ENCODE measurements at places on chromosomes 1 and 21. TPM values are rescaled to one million over a fixed set of nuclear protein-coding genes. Genes with fewer than 3 reads are reported as not detected.

- no peaks in the 10 kb centered on the region for H3K27me3 ChIP-seq
- H3K27ac ChIP-seq, result no peak overlapping the region
- H3K36me3 ChIP-seq, result no peaks in the 10 kb centered on the region
Measured at GRCh38 chr1:7218210-7218832, 433.1 kb downstream of the CAMTA1 start.

- H3K27ac ChIP-seq, result no peak within 1 kb of the TSS
- no peak within 1 kb of the TSS for H3K4me3 ChIP-seq
- no peak for DNase-seq
- H3K27me3 ChIP-seq, result no peaks in the 10 kb centered on the region
- peaks cover 7% of the 10 kb centered on the region for H3K36me3 ChIP-seq
Measured at GRCh38 chr1:161038523-161039153, at the start of gene TSTD1. TSS of gene TSTD1 (minus strand) at chr1:161038964. CDS start at chr1:161038889, 75 bp downstream.

DNA sequence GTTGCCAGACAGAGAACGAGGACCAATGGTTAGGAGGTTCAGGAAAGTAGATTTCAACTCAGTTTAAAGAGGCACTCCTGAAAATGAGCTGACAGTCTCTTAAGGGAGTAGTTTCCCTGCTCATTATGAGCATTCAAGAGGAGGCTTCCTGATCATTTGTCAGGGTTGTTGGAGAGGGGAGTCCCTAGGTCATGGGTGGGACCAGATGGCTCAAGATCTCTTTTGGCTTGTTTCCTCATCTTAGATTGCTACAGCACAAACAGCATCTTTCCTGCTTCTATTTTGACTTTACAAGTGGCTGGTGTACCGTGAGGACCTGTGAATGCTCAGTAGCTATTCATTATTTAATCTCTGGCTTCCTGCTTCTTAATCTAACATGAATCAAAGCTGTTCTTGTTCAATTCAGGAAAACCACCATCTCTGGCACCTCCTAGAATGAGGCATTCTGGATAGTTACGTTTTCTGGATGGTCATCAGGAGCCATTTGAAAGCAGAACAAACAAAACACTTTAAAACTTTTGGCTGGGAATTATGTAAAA is 47.6 kb downstream of the PEX14 start:
- H3K27me3 ChIP-seq, result no peaks in the 10 kb centered on the region
- H3K36me3 ChIP-seq, result no peaks in the 10 kb centered on the region
- peak; percentile 23 for DNase-seq
- H3K4me1 ChIP-seq, result 0 out of 2 replicates have a peak, but pooled peaks cover 7% of the 10 kb centered on the region

- H3K36me3 ChIP-seq, result no peaks in the 10 kb centered on the region
- H3K4me3 ChIP-seq, result no peak overlapping the region
- H3K27me3 ChIP-seq, result no peaks in the 10 kb centered on the region
- DNase-seq, result no peak
Measured at GRCh38 chr1:101603726-101604125, 366.9 kb downstream of the S1PR1 start.

GRCh38 chr1:18653367-18653766 is 22.7 kb downstream of the PAX7 start:
- no peaks in the 10 kb centered on the region for H3K4me1 ChIP-seq
- H3K27me3 ChIP-seq, result peaks cover 58% of the 10 kb centered on the region
- H3K4me3 ChIP-seq, result no peak overlapping the region
- no peaks in the 10 kb centered on the region for H3K36me3 ChIP-seq

DNA sequence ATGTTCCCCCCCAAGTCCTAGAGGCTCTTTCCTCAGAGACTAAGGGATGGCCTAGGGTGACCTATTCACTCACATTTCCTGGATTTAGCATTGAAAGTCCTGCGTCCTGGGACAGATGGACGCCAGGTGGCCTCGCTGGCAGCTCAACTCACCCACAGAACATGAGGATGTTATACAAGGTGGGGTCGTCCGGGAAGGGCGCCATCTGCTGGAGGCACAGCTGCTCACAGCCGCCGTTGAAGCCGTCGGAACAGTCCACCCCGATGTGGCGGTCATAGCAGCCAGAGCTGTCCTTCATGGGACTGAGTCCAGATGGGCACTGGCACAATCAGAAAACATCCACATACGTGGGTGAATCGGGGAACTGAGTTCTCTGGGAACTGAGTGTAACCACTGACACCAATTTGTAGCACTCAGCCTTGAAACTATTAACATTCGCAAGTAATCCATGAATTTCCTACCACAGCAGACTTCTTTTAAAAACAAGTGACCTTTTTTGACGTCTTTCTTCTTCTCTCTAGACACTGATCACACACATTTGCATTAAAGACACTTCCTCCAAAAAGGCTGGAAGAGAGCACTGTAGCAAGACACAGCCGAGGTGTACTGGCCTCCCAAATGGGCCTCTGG is 215.4 kb downstream of the ASTN1 start:
- no peaks in the 10 kb centered on the region for H3K27me3 ChIP-seq
- no peaks in the 10 kb centered on the region for H3K4me1 ChIP-seq
- H3K27ac ChIP-seq, result no peak overlapping the region
- no peaks in the 10 kb centered on the region for H3K36me3 ChIP-seq
- peak; percentile 43 for DNase-seq

DNA sequence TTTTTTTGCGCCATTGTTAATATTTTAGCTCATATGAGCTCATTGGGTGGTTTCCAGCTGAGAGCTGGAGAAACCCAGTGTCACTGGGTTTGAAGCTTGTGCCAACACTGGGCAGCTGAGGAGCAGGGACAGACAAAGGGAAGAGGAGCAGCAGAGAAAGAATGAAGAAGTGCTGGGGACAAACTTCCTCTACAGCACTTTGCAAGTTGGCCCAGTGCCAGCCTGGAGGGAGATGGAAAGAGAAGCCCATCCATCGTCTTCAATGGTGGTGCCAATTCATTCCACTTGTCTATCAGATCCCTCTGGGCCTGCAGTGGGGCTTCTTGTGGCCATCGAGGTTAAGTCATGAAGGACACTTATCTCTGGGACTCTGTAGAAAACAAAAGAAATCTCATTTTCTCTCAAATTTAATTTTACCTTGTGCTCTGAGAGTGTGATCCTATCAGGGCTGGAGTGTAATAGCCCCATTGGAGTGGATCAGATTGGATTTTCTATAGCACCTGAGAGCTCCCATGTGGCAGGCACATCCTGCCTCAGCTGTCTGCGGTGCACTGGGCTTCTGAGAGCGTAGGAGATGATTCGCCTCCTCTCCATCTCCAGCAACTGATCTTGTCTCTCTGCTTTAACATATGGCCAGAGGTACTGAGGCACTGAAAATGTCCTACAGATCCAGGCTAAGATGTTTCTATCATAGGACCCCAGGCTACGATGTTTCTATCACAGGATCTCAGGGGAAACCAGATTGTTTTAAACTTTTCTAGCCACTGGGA is 114.7 kb downstream of the TNR start:
- H3K4me3 ChIP-seq, result no peak overlapping the region
- DNase-seq, result no peak
- H3K27ac ChIP-seq, result no peak overlapping the region
- H3K27me3 ChIP-seq, result no peaks in the 10 kb centered on the region
- no peaks in the 10 kb centered on the region for H3K36me3 ChIP-seq
- H3K4me1 ChIP-seq, result no peaks in the 10 kb centered on the region

DNA sequence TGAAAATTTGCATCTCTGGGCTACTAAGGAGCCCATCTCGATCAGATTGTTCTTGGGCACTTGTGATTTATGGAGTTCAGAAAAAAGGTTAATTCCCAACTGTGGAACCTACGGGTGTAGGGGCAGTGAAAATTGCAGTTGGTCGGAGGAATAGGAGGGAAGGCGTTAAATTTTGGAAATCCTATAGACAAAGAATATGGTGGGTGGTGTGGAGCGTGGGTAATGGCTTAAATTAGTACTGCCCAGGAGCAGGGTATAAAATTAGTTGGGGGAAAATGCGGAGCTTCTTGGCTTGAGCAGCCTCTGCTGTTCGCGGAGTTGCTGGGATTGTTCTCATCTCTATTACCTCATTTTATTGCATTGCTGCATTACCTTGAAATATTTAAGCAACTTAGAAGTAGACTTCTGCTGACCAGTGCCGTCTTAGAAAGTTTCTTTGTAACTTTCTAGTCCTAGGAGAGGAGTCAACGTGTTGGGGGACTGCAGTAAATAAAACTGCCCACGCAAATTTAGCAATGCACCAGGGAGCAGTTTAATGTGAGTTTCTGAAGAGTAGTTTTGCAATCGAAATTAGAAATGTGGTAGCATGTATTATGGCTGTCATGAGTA is 514 bp downstream of the S1PR1 start:
- no peaks in the 10 kb centered on the region for H3K27me3 ChIP-seq
- peak overlapping the region; percentile 88 for H3K4me3 ChIP-seq
- DNase-seq, result peak; percentile 89
- peaks cover 6% of the 10 kb centered on the region for H3K4me1 ChIP-seq

DNA sequence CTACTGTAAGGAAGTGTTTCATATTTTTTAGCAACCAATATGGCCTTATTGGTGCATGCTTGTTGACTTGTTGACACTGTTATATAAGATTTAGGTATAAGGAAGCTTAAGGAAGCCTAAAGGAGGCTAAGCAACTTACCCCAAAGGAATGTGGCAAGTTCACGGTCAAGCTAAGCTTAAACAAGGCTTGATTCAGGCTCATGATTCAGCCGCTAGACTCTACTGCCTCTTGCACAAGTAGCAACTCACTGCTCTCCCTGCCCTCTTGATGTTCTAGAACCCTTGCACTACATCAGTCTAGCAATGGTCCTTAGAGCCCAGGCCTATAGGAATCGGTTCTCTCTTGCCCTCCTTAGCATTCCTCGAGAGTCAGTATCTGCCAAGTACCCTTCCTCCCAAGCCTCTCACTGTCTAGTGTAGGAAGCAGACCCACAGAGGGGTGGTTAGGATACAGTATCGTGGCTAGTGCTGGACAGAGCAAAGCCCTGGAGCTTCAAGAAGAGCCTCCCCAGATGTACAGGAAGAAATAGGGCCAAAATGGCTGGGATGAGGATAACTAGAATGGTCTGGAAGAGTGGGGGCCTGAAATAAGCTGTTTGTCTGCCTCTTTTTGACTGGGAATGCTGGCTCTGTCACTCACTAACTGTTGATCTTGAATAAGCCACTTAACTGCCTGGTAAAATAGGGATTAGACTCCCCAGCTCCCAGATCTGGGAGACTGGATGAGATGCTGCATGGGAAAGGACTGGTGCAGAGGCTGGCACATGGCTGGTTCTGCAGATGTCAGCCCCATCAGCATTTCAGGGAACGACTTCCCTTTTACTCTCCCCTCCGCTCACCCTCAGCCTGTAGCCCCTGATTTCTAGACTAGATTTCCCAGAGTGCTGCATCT is 122.2 kb downstream of the NAV1 start:
- H3K36me3 ChIP-seq, result no peaks in the 10 kb centered on the region
- DNase-seq, result peak; percentile 45
- no peak overlapping the region for H3K27ac ChIP-seq

DNA sequence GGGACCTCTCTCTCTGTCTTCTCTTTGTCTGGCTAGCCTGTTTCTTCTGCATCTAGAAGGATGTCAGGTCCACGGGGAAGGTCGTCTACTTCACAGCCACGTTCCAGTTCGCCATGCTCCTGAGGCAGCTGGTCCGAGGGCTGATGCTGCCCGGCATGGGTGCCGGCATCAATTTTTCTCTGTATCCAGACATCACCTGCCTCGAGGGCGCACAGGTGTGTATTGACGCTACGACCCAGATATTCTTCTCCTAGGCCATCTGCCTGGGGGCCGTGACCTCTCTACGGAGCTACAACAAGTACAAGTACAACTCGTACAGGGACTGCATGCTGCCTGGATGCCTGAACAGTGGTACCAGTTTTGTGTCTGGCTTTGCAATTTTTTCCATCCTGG is 841.6 kb upstream of the TMPRSS15 start:
- H3K27me3 ChIP-seq, result no peaks in the 10 kb centered on the region
- no peaks in the 10 kb centered on the region for H3K4me1 ChIP-seq
- H3K4me3 ChIP-seq, result no peak overlapping the region
- no peak for DNase-seq
- H3K36me3 ChIP-seq, result no peaks in the 10 kb centered on the region

DNA sequence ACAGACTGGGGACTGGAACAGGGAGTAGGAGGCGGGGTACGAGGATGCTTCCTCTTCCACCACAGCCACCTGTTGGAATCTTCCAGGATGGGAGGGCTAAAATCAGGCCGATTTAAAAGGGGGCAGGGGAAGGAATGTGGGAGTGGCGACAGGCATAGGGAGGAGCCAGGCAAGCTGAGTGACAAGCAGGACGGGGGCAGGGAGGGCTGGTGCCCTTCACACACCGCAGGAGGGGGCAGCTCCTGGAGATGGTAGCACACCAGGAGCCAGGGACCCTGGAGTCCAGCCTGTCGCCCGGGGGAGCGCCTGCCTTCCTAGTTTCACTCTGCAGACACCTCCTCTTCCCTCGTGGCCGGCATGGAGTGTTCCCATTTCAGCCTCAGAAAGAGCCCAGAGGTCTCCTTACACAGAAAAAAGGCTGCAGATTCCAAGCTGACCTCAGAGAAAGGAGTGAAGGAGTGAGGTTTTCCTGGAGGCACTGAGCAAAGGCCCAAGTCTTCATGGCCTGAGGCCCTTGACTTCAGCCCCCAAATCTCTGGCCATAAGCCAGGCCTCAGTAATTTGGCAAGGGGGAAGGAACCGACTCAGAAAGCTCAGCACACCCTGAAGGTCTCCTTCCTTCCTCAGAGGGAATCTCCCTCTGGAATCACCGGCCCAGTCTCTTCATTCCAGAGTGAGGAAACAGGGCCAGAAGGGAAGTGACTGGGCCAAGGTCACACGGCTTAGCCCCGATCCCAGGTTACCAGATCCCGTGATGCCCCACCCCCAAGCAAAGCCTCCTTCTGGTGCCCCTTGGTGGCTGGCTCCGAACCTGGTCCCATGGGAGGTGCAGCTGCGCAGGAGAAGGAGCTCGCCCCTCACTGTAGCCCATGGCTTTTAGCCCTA is 8.1 kb downstream of the BLACAT1 start:
- H3K27me3 ChIP-seq, result 0 out of 2 replicates have a peak, but pooled peaks cover 24% of the 10 kb centered on the region
- no peak overlapping the region for H3K27ac ChIP-seq
- no peaks in the 10 kb centered on the region for H3K36me3 ChIP-seq
- DNase-seq, result no peak
- H3K4me3 ChIP-seq, result no peak overlapping the region
- peaks cover 7% of the 10 kb centered on the region for H3K4me1 ChIP-seq

DNA sequence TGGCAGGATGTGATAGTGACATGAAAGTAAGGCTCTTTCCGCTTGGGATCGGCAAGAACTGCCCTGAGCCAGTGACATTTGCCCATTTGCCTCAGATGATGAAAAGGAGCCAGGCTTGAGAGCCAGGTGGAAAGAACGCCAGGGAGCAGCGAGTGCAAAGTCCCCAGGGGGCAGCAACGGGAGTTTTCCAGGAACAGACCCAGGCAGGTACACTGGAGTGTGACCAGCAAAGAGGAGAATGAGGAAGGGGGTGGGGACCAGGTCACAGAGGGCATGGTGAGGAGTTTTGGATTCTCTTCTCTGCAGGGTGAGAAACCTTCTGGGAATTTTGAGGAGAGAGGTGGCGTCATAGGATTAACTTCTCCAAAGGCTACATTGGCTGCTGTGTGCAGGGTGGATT is 10.8 kb upstream of the ETS2 start:
- no peak overlapping the region for H3K27ac ChIP-seq
- no peak for DNase-seq
- peaks cover 6% of the 10 kb centered on the region for H3K4me1 ChIP-seq
- no peak overlapping the region for H3K4me3 ChIP-seq

GRCh38 chr1:43636006-43636641 is 13.8 kb upstream of the KDM4A start:
- no peaks in the 10 kb centered on the region for H3K4me1 ChIP-seq
- no peak for DNase-seq
- H3K27me3 ChIP-seq, result no peaks in the 10 kb centered on the region
- H3K4me3 ChIP-seq, result no peak overlapping the region
- no peaks in the 10 kb centered on the region for H3K36me3 ChIP-seq

Gene KRTAP12-2
- not detected for total RNA-seq

Gene GON4L
- total RNA-seq, result 20.4 TPM

Gene TRAF3IP3
- total RNA-seq, result not detected

Gene ACTA1
- not detected for total RNA-seq

Gene SCAF4
- total RNA-seq, result 3.2 TPM

Gene LCE2C
- not detected for total RNA-seq

Gene NRIP1
- total RNA-seq, result 31.9 TPM
